ENCODE measurements at places on chromosomes 4 and X.

GRCh38 chr4:106986486-106986885 lies 49.6 kb downstream of the DKK2 start:
- no peak for DNase-seq

DNA sequence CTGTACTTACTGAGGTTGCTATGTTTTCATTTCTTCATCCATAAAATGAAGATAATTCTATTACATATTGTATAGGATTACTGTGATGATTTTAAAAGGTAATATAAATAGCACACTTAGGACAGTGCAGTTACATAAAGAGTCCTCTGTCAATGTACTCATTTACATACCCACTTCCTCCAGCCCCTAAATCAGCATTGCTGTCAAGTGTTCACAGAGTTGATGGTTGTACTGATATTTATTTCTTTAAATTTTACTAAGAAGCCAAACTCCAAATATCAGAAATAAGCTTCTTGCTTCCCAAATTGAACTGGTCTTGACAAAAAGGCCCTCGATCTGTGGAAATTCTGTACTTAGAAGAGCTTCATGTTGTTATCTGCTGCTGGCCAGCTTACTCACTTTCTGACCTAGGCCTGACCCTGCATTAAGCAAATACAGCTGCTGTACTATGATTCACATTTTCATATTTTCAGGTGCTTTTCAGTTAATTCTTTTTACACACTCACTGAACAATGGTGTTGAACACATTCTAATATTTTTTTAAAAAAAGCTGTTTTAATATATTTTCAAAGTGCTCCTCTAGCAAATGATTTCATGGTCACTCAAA lies 259.6 kb downstream of the UNC5C start:
- no peak for DNase-seq

- no peak for DNase-seq
Measured at GRCh38 chr4:20046931-20047677, 204.6 kb upstream of the SLIT2 start.

- DNase-seq, result peak; percentile 62
Measured at GRCh38 chrX:112851806-112852205, 11.2 kb upstream of the AMOT start.

- no peak for DNase-seq
Measured at GRCh38 chr4:128385683-128386304, 98.2 kb upstream of the PGRMC2 start.

GRCh38 chr4:126526335-126526734 lies 1106.4 kb upstream of the INTU start:
- DNase-seq, result no peak

DNA sequence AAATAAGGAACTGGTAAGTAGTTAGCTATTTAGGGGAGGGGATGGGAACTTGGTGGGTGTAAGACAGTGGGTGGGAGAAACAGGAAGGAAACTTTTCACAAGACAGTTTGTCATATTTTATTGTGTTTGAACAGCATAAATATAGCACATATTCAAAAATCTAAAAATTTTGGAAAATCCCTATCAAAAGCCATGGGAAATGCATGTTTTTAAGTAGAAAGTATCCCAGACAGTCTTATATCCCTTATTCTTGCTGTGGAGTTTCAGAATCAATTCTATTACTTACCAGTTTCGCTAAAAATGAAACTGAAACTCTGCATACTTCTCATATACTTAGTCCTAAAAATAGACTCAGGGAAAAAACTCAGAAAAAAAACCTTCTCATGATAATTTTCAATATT lies 22.3 kb upstream of the RASGEF1B start:
- DNase-seq, result no peak

DNA sequence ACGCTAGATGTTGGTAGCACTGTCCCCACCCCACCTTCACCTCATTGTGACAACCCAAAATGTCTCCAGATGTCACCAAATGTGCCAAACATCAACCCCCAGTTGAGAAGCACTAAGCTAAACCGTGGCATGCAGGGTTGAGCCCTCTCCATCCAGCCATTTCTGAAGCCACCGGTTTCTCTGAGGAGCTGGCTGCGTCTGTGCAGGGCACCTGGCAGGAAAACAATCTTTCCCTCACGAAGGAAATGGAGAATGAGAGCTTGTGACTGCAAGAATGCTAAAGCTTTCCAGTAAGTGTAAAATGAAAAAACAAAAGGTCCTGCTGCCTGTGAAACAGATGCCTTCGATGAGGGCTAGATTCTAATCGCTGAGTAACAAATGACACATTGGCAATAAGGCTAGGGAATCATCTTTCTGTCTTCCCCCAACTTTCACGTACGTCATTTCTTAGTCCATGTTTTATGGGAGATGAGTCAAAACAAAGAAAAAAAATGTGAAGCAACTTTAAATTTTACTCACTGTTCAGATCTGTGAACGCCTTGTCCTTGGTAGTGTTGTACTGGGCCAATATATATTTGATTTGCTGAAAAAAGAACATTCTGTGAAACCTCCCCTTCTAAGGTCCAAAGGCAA lies 59.9 kb downstream of the PROM1 start:
- no peak for DNase-seq

GRCh38 chr4:72712997-72713396 lies 144.0 kb upstream of the ADAMTS3 start:
- no peak for DNase-seq

DNA sequence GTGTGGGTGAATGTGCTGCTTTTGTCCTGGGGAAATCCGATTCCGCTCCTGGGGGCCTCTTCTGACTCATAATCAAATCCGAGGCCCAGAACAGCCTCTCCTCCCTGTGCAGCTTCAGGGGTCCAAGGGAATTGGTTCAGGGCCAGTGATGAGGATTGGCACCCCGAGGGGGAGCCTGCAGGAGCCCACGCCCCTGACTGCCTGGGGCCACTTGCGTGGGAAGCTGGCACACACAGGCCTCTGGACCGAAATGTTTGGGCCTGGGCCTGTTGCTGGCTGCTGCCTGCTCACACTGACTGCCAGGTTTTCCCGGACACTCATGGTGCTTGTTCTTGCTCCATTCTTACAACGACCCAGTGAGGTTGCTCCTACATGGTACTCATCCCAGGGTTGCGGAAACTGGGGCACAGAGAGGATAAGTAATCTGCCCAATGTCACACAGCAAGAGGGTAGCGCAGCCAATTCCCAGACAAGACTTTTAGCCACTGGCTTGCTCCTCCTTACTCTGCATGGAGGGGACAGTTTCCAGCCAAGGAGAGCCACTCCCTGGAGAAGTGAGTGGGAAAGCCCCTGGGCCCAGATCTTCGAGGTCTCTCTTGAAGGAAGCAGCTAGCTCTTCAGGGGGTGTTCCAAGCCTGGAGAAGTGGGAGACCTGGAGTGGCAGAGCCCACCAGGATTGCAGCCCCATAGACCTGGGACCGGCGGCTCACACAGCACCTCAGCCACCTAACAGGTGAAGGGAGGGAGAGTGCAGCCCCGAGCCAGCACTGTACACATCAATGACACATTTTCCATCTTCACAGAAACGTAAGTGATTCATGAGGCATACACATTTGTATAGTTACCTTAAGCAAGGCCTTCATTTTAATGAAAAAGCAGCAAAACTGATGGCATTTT lies 20.3 kb downstream of the CFAP99 start:
- no peak for DNase-seq

- DNase-seq, result no peak
Measured at GRCh38 chr4:6074758-6075157, 56.5 kb upstream of the C4orf50 start.

GRCh38 chrX:10654960-10655359 lies 34.6 kb upstream of the MID1 start:
- no peak for DNase-seq

DNA sequence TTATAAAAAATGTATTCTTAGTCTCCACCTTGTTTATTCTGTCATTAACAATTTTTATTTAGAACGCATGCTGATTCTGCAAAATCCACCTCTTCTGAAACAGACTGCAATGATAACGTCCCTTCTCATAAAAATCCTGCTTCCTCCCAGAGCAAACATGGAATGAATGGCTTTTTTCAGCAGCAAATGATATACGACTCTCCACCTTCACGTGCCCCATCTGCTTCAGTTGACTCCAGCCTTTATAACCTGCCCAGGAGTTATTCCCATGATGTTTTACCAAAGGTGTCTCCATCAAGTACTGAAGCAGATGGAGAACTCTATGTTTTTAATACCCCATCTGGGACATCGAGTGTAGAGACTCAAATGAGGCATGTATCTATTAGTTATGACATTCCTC lies 75.6 kb upstream of the SMARCA5 start:
- no peak for DNase-seq

GRCh38 chrX:65034668-65035445 lies 58.6 kb upstream of the ZC4H2 start:
- peak; percentile 86 for DNase-seq

DNA sequence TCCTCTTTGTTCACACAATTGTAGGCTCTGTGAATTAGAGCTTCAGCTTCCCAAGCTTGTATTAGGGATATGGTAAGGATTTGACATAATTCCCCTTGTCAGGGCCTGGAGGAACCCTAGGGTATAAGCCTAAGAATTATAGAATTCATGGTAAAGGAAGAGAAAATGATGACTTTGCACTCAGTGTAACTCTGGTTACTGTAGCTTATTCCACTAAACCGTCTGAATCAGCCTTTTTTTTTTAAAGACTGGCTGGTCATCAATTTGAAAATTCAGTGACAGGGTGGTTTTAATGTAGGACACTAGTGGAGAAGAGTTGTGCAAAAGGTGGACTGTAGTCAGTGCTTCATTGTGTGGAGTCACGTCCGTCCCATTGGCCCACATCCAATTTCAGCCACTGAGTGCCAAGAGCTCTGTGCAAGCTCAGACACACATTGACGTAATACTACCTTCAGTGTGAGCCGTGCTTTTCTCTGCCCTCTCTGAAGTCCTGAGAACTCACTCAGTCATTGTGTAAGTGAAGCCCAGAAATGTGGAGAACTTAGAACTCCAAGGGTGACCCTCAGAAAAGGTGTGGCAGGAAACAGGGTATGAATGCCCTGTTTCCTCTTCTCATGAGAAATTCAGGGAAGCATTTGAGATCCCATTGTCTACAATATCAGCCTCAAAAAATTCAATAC lies 449.8 kb downstream of the C4orf33 start:
- peak; percentile 48 for DNase-seq

- DNase-seq, result no peak
Measured at GRCh38 chr4:52212702-52213101, 161.6 kb downstream of the SPATA18 start.

GRCh38 chrX:94850811-94851210 lies 1176.8 kb downstream of the FAM133A start:
- DNase-seq, result peak; percentile 34

DNA sequence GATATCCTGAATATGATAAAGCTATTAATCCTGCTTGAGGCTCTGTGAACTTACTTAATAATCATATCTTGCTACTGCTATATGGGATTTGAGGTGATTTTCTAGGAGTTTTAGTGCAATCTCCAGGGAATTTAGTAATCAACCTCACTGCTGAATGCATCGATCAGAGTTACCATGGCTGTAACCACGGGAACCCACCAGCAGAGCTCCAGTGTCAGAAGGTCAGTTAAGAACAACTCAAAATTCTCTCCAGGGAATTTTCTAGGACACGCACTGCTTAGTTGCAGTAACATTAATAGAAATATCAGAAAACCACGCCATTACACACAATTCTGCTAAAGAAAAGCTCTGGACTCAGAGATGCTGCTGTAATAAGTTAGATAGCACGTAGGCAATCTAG lies 1477.2 kb upstream of the TENM3 start:
- no peak for DNase-seq

DNA sequence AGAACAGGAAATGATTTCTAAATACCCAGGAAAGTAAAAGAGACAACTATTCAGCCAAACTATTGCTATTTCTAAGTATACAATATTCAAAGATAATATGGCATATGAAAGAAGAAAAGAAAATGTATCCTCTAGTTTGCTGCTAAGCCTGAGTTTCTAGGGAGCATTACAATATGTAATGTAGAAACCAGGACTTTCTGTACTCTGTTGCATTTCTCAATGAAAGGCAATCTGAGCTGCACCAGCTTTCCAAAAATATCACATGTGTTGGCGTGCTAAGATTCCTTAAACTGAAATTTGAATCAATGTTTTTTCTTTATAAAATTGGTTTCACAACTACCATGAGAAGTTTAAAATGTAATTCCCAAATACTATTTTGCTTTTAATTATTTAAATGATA lies 129.6 kb downstream of the ANK2 start:
- no peak for DNase-seq
